Hematopoietic multipotent progenitor cell treated with erythropoietin and hydrocortisone succinate and interleukin-3 and kit ligand, for 17 days (in vitro differentiated cells): ENCODE measurements at places on chromosomes 11 and 22.

GRCh38 chr22:24516301-24516737, 21.2 kb downstream of the UPB1 start:
- no peak for DNase-seq

GRCh38 chr22:35973388-35973787, 55.2 kb downstream of the RBFOX2 start:
- DNase-seq = no peak

- DNase-seq = peak; percentile 42
Observed at GRCh38 chr22:35150183-35151107, 84.5 kb downstream of the ISX start.

GRCh38 chr22:48044487-48045060, 1282.1 kb downstream of the TBC1D22A start:
- no peak for DNase-seq

GRCh38 chr11:75280770-75281468, 40.3 kb downstream of the TPBGL start:
- DNase-seq = no peak

GRCh38 chr11:121596195-121597155, 143.7 kb upstream of the SORL1-AS1 start:
- no peak for DNase-seq

DNA sequence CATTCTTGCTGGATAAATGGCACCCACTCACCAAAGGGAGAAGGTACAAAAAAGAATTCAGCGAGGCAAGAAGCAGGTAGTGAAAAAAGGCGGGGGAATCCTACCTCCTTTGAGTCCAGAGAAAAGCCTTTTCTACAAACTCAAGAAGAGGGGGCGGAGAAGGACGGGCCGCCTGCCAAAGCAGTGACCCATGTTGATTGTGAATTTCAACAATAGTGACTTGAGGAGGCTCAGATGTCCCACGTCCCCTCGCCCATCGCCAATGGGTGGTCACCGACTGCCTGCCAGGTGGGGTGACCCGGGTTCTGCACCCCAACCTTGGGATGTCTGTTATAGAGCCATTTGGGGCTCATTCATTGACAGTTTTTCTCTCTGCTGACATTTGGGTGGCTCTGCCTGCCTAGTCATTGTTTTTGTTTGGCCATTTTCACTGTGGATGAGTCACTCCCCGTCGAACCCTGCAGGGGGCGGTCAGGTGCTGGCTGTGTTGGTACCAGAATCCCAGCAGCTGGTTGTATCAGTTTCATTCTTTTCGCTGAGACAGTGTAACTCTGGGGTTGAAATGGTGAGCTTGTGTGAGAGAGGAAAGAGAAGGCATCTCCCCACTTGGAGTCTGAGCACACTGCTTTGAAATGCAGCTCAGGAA, 163.4 kb upstream of the NCAM1 start:
- DNase-seq = peak; percentile 24

DNA sequence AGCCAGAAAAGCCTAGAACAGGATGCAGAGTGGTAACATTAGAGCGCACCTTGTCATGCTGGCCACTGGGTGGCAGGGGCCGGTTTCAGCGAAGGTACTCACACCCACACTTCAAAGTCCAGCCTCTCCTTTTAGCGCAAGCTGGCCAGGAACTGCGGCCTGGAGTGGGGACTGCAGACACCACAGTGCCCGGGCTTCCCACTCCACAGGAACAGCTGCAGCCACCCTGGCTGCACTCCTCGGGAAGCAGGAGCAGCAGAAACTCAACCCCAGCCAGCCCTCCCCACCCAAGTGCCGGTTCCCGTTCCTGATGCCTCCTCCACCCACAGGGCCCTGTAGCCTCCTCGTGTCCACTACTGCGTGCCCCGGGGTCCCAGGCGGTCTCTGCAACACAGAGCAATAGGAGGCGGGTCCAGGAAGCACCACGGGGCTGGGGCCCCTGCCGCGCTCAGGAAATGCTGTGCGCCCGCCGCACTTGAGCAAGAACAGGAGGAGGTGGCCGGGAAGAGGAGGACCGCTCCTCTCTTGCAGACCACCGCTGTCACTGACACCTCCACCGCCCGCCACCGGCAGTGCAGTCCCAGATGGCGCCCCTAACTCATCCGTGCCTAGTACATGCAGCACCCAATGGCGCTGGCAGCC, 2.2 kb downstream of the RFPL2 start:
- DNase-seq = peak; percentile 30

DNA sequence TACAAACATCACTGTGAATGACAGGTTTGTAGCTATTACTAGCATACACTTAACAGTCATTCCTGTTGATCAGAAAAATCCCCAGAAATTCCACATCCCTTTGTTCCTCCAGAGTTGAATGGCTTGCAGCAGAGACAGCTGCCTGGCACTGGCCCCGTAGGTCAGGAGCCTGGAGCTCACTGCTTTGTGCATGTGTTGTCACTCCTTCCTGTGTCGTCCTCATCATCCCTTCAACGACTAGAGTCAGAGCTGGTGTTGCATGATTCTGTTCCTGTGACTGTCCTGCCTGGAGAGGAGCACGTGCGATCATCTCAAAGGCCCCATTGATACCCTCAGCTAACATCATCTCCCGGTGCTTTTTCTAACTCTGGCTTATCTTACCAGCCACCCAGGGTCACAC, 58.3 kb downstream of the LDLRAD3 start:
- no peak for DNase-seq

DNA sequence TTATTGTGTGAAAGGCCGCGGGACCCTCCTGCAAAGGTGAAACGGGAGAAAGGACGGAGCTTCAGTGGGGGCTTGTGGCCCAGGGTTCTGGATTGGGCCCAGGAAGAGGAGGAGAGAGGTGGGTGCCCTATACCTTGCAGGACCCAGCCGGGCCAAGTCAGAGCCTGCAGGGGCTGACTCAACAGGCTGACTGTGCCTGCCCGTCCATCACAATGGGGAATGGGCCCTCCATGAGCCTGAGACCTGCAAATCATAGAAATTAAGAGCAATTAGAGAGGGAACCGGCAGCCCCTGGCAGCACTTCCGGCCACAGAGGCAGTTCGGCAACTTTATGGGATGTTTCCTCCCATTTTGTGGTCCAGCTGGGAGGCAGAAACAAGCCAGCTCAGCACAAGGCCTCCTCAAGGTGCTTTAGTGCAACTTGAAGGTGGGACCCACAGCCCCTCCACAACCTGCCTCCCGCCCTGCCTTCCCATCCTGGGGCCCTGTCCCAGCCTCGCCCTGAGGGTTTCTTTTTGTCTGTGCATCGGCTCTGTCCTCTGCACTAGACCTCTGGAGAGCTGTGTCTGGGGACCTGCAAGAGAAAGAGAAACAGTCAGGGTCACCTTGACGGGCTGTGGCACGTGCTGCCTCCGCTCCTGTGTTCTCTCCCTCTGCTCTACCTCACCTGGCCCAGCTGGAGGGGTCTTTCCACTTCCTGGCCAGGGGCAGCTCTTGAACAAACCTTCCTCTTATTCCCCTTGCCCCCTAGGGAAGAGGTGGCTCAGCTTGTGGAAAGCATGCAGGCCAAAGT, 19.1 kb upstream of the NECTIN1 start:
- DNase-seq = no peak

DNA sequence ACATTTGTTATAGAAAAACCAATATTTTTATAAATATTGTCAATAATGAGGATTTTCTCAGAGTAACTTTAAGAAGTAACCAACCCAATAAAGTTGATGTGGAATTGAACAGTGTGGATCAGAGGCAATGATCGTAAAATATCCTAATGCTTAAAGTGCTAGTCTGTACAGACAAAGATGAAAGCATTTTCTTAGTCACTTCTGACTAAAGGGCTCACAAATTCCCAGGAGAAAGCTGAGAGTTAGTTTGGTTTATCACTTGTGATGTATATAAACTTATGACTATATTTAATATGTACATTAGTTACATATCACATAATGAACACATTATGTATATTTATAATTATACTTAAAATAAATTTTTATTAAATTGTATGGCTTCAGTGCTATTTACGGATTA, 25.4 kb upstream of the DDI1 start:
- DNase-seq = no peak

GRCh38 chr11:114187173-114187572, 109.0 kb upstream of the NNMT start:
- no peak for DNase-seq

- no peak for DNase-seq
Observed at GRCh38 chr22:50476868-50477267, 2.0 kb upstream of the SBF1 start.

DNA sequence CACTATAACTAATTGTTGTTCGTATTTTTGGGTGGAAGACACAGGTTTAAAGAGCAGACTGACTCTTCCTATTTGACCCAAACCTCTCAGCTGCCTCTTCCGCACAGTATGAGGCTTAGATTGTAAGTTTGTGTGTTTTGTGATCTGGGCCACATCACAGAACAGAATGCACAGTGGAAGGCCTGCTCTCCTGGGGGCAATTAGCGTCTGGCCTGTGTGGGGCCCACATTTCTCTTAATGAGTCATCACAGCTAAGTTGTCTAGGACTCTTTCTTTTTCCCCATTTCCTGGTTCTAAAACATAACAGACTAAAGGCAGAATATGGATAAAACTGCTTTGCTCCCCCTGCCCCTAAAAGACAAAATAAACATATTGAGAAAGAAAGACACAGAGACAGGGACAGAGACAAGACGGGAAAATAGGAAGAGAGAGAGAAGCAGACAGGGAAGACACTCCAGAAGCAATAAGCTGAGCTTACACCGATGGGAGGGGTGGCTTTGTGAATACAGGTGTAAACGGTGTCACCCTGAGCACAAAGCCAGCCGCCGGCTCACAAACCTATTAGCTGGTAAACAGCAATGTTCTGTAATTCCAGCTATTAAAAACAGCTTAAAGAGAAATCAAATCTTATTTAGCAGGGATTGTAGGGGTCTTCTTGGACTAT, 127.4 kb upstream of the OPCML start:
- no peak for DNase-seq

DNA sequence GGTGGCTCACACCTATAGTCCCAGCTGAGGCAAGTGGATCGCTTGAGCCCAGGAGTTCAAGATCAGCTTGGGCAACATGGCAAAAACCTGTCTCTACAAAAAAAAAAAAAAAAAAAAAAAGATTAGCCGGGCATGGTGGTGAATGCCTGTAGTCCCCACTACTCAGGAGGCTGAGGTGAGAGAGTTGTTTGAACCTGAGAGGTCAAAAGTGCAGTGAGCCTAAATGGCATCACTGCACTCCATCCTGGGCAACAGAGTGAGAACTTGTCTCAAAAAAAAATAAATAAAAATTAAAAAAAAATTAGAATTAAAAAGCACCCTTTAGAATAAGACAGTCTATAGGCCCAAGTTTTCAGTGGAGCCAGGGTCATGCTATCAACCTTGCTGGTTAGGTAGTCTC, 95.5 kb downstream of the PDHX start:
- no peak for DNase-seq
